ENCODE measurements at places on chromosomes 2 and 18. TPM values are rescaled to one million over a fixed set of nuclear protein-coding genes. Genes with fewer than 3 reads are reported as not detected.

DNA sequence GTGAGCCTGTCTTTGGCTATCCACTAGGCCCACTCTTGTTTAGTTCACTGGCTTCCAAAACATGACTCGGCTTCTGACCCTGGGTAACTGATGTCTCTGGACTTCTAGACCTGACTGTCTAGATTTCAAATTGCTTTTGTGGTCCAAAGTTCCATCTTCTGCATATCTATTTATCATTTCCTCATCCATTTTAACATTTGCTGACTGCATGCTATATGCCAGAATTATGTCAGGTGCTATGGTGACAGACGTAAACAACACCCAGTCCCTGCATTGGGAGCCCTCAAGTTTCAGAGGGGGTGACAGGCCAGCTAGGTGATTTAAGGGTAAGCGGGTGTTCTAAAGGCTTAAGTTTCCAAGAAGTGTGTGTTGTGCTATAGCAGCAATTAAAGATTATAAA is 140.9 kb downstream of the PIEZO2 start:
- H3K27ac ChIP-seq = no peak overlapping the region
- DNase-seq = no peak
- no peaks in the 10 kb centered on the region for H3K27me3 ChIP-seq
- no peaks in the 10 kb centered on the region for H3K36me3 ChIP-seq
- no peaks in the 10 kb centered on the region for H3K4me1 ChIP-seq
- H3K4me3 ChIP-seq = no peak overlapping the region

Gene CTDSP1
- total RNA-seq = 70.5 TPM

GRCh38 chr2:2732331-2733119 is 401.4 kb upstream of the MYT1L start:
- H3K27me3 ChIP-seq = no peaks in the 10 kb centered on the region
- H3K36me3 ChIP-seq = no peaks in the 10 kb centered on the region
- H3K27ac ChIP-seq = no peak overlapping the region
- no peak overlapping the region for H3K4me3 ChIP-seq

Gene FBXO11
- 126 TPM for total RNA-seq
